Left lobe of liver (tissue), 2 donors: ENCODE measurements at places on chromosomes 13 and 19.
A peak's percentile ranks its signal among the peaks of the same experiment; 100 is the strongest.

GRCh38 chr13:47175172-47175866, 278.5 kb upstream of the HTR2A start:
- DNase-seq = no peak

DNA sequence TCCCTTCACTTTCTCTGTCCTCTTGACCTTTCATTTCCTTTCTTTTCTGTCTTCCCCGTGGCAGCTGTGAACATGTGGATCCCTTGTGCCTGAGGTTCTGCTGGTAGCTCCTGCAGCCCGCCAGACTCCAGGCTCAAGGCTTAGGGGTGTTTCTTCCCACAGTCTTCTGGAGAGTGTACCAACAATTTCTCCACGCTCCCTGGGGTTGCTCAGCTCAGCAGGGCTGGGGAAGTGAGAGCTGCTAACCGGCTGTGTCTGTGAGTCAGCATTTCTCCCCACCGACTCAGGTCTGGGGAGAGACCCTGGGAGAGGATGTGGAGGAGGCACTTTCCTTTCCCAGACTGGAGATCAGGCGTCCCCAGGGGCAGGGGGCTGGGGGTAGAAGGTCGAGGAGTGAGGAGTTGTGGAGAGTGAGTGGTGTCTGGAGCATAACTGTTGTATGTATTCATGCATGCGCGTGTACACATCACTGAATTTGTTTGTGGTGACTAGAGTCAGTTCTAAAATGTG, 193.6 kb downstream of the KCNRG start:
- DNase-seq = peak; percentile 54

- no peak for DNase-seq
Measured at GRCh38 chr19:47505506-47505905, 9.4 kb downstream of the NAPA start.

GRCh38 chr19:35447606-35448469, at the start of gene FFAR2:
Gene FFAR2, plus strand, starts transcription at chr19:35448257. Its CDS starts 1,458 bp downstream, at chr19:35449715.
- DNase-seq = no peak

DNA sequence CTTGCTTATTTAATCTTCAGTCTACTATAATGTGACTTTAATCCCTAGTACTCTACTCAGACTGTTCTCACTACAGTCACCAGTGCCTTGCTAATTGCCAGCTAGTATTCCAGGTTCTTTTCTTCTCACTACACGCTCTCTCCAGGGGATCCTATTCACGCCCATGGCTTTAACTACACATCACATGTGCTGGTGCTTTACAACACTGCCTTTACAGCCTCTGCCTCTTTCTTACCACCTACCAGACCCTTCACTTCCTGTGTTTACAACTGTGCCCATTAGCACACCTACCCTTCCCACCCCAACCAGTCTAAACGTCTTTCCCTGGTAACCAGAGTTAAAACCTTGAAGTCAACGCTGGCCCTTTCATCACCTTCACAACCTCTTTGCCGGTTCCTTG, 249.5 kb downstream of the DNAJC15 start:
- DNase-seq = no peak

- DNase-seq = no peak
Measured at GRCh38 chr13:69291292-69291906, 816.2 kb upstream of the ATXN8OS start.

GRCh38 chr13:28707629-28708427, 10.9 kb downstream of the SLC46A3 start:
- DNase-seq = no peak

GRCh38 chr13:37510441-37510840, 88.1 kb downstream of the POSTN start:
- DNase-seq = no peak

DNA sequence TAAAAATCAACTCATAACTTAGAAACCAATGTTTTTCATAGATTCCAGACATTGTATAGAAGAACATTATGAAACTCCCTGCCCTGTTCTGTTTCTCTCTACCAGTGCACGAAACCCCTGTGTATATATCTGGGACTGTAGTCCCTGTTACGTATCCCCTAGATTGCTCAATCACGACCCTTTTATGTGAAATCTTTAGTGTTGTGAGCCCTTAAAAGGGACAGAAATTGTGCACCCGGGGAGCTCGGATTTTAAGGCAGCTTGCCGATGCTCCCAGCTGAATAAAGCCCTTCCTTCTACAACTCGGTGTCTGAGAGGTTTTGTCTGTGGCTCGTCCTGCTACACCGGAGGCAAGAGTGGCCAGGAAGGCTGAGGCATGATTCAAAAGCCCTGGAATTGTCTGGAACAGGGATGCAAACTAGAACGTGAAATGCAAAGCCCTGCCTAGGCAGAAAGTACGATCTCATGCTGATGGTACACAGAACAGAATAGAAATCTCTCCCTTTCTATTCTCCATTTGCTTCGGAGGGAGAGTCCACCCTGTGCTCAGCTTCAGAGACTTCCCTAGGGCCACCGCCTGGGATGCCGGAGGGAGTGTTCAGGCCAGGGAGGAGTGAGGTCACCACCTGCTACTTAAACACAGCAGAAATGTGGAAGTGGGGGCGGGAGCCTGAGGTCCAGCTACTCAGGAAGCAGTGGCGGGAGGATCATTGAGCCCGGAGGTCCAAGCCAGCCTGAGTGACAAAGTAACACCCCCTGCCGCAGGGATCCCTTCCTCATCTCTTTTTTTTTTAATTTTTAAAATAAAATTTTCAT, 758 bp upstream of the ZNF888 start:
- DNase-seq = no peak

GRCh38 chr19:7200736-7201135, 93.5 kb downstream of the INSR start:
- DNase-seq = no peak

DNA sequence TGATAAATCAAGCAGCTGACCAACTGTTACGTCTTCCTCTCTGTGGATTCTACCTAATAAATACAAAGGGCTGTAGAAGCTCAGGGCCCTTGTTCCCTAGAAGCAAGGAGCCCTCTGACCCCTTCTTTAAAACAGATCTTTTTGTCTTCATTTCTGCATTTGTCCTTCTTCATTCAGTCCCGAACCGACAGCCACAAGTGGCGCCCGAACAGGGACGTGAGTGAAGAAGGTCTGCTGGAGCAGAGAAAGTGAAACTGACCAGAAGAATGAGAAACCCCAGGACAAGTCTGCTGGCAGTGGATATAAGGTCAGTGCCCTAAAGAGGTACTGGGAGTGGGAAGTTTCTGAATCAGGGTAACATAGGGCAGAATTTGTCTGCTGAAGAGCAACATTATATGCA, 13.1 kb downstream of the ZNF773 start:
- no peak for DNase-seq

DNA sequence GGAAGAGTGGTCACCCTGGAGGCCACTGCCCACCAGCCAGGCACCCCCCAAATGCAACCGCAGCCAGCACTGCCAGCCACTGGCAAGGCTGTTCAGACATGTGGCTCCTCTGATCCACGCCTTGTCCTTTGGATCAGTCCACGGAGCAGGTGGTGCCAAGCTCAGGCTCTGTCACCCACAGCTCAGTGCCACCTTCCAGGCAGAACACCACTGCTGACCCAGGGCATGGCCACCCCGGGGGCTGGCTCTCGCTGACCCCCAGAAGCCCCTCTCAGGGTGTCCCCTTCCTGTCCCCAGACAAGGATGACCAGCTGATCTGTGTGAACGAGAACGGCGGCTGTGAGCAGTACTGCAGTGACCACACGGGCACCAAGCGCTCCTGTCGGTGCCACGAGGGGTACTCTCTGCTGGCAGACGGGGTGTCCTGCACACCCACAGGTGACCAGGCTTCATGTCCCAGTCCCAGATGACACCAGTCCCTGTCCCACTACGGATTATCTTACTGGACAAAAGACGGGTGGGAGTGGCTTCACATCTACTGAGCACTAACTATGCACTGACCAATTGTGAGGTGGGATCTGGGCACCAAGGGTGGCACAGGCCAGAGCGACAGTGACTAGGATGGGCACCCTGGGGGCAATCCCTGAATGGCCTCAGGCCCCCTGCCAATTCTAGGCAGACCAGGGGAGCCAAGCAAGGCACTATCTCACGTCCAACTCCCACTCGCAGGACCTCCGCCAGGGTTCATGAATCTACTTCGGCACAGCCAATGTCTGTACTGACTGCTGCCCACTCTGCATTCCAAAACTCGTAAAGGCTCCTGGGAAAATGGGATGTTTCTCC, 7.0 kb upstream of the F10 start:
- peak; percentile 42 for DNase-seq

GRCh38 chr13:75825594-75825993, 189.5 kb downstream of the LMO7 start:
- DNase-seq = no peak

DNA sequence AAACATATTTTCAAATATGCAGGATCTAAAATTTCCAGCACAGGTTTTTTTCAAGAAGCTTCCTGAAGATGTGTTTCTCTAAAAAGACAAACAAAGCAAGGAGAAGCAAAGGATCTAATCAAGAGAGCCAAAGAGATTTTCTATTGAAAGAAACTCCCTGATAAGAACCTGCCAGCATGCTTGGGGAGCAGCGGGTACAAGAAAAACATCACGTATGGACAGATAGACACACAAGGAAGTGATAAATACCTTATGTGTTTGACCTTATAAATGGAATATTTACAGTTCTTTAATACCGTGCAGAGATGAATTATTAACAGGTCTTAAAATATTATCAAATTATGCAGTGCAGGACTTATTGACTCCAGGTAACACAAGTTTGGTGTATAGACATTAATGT, 562.1 kb downstream of the DACH1 start:
- no peak for DNase-seq

GRCh38 chr19:51365965-51366388, at the start of gene ETFB:
Gene ETFB, minus strand, starts transcription at chr19:51366388. Its CDS starts 62 bp downstream, at chr19:51366326.
- DNase-seq = no peak

GRCh38 chr13:107736731-107737130, 478.6 kb downstream of the LIG4 start:
- DNase-seq = no peak

DNA sequence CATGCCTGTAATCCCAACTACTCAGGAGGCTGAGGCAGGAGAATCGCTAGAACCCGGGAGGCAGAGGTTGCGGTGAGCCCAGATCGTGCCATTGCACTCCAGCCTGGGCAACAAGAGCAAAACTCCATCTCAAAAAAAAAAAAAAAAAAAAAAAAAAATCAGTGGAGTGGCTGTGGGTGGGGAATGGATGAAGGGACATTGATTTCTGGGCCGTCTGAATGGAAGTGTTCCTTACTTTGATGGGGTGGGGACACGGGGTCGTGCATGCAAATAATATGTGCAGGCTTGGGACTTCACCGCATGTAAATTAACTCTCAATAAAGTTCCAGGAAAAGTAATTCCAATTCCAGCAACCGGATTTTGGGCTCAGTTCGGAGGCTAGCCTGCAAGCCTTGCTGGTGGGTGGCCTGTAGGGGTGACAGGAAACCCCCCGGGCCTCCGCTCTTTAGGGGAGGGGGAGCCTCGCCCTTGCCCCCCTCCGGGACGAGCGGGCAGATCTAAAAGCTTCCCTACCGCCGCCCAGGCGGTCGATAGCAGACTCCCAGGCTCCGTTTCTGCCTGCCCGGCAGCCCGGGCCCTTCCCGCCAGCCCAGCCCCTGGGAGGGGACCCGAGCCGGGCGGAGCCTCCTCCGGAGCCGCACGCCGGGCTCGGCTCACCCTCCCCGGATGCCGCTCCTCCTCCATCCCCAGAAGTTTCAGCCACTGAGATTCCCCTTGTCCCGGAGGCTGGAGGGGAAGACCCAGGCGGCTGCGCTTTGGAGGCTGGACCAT, 48.0 kb upstream of the ADGRE5 start:
- no peak for DNase-seq
